ENCODE measurements at places on chromosomes 7 and 10.

GRCh38 chr10:25682203-25682851 lies 251.7 kb upstream of the MYO3A start:
- DNase-seq = no peak

DNA sequence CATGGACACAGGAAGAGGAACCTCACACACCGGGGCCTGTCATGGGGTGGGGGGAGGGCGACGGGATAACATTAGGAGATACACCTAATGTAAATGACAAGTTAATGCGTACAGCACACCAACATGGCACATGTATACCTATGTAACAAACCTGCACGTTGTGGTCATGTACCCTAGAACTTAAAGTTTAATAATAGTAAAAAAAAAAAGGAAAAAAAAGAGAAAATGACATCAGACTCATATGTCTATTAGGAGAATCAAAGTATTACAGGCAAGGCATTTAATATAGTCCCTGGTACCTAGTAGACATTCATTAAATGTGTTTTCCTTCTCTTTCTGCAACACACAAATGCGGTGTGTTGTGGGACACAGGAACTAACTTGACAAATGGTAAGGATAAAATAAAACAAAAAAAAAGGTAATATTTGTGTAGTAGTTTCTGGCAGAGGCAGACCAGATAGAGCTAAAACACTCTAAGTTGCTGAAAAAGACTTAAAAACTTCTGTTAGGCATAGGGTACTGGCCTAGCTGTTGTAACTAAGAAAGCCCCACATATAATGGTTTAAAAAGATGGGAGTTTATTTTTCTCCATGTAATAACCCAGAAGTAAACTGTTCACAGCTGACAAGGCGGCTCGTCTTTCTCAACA lies 68.8 kb downstream of the NAMPT start:
- DNase-seq = no peak

GRCh38 chr10:2329082-2329481 lies 591.8 kb upstream of the ADARB2 start:
- DNase-seq = no peak

DNA sequence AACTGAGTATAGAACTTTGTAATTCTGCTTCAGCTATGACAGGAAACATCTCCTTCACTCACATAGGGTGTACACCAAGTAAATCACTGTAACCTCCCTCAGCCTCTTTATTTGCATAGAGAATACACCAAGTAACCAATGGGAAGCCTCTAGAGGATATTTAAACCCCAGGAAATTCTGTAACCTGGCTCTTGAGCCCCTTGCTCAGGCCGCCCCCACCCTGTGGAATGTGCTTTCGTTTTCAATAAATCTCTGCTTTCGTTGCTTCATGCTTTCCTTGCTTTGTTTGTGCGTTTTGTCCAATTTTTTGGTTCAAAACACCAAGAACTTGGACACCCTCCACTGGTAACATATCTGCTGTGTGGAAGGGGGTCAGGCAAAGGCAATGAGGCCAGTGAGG lies 60.2 kb downstream of the CLRN3 start:
- no peak for DNase-seq

DNA sequence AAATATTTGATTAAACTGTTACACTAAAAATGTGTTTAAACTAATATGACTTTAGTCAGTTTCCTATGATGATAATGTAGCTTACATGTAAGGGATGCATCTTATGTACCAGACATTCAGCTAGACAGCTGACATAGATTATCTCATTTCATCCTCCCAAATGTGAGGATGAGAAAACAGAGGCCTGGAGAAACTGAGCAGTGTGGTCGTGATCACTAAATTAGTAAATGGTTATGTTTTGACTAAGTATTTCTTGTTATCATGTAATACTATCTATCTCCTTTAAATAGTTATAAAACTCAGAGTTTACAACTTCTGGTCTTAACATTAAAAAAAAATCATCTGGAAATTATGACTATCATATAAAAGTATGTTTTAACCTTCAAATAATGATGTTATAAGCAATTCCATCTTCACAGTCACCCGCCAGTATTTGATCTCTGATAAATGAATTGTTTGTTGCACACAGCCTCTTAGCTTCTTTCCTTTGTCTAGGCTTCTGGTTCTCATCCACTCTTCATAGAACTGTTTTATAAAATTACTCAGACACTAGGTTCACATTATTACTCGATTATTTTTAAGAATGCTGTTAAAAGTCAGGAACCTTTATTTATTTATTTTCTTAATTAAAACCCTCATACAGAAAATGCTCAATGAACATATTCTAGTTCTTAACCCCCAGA lies 33.6 kb upstream of the HDAC9 start:
- DNase-seq = no peak

DNA sequence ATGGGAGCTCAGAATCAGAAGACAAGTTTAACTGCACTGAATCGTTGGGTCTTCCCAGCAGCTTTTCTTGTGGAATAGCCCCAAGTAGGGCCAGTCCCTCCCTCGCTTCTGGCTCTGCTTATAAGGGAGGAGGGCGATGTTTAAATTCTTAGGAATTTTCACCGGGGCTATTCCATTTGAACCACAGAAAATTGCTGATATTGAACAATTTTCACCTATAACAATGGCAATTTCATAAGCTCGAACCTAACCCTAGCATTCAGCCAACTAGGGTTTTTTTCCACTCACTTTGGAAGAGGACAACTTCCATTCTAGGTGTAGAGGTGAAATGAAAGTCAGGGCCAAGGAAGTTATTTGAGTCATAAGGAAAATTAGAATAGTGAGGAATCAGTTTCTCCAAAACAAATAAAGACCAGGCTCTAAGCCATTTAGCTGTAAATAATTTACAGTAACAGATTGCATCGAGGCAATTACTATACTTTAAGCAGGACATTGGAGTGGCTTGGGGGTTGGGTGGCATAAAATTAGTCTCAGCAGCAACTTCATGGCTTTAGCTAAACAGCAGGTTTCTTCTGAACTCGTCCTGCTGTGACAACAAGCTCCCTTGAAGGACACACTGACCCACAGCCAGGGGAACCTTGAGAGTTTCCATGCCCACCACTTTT lies 1.5 kb upstream of the ATP6V0A4 start:
- DNase-seq = no peak

All from amniotic stem cell (primary cell).